ENCODE measurements at places on chromosomes 3 and 15.
A peak's percentile ranks its signal among the peaks of the same experiment; 100 is the strongest.

DNA sequence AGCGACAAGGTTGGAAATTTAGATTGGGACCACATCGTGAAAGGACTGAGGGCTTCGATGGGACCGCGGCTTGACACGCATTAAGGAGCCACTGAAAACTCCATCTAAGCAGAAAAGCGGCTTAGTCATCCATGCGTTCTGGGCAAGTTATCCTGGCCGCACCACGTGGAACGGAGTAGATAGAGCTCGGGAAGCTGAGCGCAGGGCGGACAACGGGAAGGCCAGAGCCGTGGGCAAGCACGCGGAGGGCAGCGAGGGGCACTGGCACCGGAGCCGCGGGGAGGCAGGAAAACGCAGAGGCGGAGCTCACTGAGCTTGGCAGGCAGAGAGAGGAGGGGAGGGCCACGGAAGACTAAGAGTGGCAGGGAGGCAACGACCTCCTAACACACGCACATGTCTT, 61.3 kb upstream of the VGLL4 start:
- DNase-seq, result no peak

- peak; percentile 33 for DNase-seq
Observed at GRCh38 chr15:50057905-50058639, 61.0 kb downstream of the ATP8B4 start.

- no peak for DNase-seq
Observed at GRCh38 chr3:61055447-61055846, 195.8 kb downstream of the FHIT start.

DNA sequence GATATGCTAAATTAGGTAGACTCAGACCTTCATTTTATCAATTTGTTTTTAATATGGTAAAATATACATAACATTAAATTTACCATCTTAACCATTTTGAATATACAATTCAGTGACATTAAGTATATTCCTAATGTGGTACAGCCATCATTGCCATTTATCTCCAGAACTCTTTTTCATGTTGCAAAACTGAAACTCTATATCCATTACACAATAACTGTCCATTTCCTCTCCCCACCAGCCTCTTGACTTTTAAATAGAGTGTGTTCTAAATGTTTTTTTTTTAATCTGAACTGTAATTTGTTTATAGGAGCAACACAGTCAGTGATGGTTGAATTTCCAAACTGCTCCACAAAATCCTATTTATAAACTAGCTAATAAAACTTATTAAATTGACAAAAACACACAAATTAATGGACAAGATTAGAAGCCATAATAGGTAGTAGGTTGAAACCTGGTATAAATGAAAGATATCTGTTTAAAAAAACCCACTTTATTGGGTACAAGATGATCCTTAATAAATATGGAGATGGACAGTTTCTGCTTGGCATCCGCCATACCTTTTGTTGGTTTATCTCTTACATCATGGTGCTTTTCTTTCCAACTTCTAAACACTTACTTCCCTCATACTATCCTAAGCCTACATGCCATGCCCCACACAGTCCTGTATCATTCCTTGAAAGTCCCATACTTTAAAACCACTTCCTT, 142.4 kb downstream of the ZPLD1 start:
- peak; percentile 3 for DNase-seq

- DNase-seq, result peak; percentile 40
Observed at GRCh38 chr3:119571230-119571629, 8.1 kb upstream of the ADPRH start.

GRCh38 chr15:35746121-35746520, 200.2 kb upstream of the DPH6 start:
- DNase-seq, result peak; percentile 42

- DNase-seq, result no peak
Observed at GRCh38 chr3:156680243-156680914, 6.0 kb downstream of the TIPARP start.

GRCh38 chr15:35506272-35506870, 39.6 kb downstream of the DPH6 start:
- DNase-seq, result no peak

DNA sequence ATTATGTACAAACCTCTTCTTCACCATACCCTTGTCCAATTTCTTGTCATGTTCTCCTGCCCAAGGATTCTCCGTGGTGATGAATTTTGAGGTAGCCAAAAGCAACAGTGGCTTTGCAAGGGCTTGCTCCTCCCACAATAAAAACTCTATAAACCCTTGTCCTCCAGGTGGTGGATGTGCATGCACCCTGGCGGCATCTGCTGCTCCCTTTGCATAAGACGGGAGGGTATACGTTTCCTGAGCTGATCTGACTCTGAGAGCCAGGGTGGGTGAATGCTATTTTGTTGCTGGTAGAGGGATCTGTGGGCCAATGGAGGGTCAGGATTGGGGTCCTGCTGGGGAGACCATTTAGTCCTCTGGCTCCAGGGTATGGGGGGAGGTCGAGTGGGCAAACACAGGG, 5.4 kb downstream of the DNAH1 start:
- DNase-seq, result no peak

- no peak for DNase-seq
Observed at GRCh38 chr15:74519311-74519710, 21.7 kb upstream of the ARID3B start.

- DNase-seq, result no peak
Observed at GRCh38 chr15:43471975-43472374, 21.0 kb downstream of the TP53BP1 start.

- DNase-seq, result no peak
Observed at GRCh38 chr3:190826018-190826417, 36.5 kb downstream of the GMNC start.

DNA sequence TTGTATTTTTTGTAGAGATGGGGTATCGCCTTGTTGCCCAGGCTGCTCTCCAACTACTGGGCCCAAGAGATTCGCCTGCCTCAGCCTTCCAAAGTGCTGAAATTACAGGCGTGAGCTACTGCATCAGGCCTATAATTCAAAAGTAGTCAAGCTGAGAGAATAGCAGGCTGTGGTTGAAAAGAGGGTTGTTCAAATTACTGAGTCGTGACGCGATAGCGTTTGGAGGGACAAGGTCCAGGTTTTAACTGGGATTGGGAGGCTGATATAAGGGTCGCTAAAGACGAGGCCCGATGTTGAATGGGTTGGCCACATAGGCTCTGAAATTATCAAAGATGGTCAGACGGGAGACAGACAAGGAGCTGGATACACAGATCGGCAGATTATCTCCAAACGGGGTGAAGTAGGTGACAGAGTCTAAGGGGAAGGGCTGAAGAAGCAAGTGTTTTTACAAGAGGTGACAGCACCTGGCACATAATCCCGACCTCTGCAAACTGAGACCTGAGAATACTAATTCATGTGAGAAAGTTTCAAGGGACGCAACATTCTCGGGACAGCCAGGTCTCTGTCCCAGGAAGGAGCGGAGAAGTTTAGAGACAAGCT, 759 bp upstream of the ARID3B start:
- peak; percentile 14 for DNase-seq

- peak; percentile 85 for DNase-seq
Observed at GRCh38 chr3:149377408-149378364, at the start of gene TM4SF1. Gene TM4SF1, minus strand, starts transcription at chr3:149377649. Its CDS starts 102 bp downstream, at chr3:149377547.

DNA sequence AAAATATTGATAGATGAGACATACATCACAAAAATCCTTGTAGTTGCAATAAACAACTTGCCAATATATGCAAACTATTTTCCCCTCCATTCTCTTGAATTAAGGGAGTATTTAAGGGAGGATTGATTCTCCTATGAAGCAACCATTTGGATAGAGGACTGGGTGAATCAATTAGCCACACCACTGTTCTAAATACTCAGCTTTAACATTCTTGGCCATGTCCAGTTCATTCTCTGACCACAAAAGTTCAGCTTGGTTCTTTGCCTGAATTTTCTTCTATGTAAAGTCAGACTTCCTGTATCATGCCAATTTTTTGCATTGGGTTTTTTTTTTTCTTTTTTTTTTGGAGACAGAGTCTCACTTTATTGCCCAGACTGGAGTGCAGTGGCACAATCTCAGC, 15.8 kb upstream of the SEC11A start:
- peak; percentile 48 for DNase-seq

GRCh38 chr15:35481992-35482391, 64.0 kb downstream of the DPH6 start:
- DNase-seq, result peak; percentile 59

- no peak for DNase-seq
Observed at GRCh38 chr3:63855333-63855940, 8.2 kb downstream of the THOC7 start.

- no peak for DNase-seq
Observed at GRCh38 chr3:22453906-22454535, 703.0 kb upstream of the ZNF385D start.

DNA sequence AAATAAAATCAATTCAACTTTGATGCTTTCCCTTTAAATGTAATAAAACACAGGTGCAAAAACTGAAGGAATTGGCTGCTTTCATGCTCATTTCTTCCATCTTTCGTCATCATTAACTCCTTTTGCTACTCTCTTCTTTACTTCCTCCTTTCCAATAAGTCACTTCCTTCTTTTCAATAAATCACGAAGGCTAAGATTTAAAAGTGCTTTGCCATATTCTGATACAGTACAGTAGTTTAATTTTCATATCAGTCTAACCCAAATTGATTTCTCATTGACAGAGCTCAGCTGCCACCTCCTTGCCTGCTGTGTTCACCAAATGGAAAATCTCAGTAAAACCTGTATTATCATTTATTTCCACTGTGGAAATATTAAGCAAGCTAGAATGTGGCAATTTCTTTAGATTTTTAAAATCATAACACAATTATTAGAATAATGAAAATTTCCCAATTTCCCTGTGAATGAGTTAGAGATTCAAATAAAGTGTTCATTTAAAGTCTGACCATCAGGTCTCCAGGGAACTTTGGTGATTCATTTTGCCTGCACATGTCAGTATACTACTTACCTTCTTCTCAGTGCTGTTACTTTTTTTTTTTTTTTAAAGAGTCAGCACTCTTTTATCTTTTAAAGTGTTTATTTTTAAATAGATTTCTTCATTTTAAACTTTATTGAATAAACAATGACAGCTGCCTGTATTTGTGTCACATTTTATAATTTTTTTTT, 41.6 kb downstream of the NANOGP8 start:
- DNase-seq, result peak; percentile 15

DNA sequence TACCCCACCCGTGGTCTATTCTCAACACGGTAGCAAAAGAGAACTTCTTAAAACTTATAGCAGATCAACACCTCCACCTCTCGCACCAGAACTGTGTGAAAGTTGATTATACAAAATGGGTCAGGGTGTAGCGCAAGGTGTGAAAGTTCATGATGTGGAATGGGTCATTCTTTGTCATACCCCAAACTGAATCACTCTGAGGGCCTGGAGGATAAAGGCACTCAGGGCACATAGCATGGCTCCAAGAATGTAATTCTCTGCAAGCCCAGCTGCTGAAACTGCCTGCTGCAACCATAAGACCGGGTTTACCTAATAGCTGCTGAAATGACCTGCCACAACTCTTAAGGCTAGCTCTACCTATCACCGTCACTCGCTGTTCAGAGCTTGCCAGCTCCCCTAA, 70.0 kb downstream of the FOXP1 start:
- DNase-seq, result no peak

GRCh38 chr3:141349711-141350110, 18.6 kb upstream of the ZBTB38 start:
- no peak for DNase-seq

DNA sequence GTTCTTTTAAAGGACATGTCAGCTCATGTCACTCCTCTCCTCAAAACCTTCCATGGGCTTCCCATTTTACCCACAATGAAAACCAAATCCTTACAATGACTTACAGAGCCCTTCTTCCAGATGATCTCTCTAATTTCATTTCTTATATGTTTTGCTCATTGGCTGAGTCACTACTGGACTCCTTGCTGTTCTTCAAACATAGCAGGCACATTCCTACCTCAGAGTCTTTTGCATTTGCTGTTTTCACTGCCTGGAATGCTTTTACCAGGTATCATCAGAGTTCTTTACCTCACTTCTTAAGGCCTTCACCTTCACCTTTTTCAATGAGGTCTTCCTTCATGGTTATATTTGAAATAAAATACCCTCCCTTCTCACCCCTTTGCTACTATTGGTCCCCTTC, 57.3 kb downstream of the NECTIN3 start:
- DNase-seq, result no peak

GRCh38 chr15:60213377-60214000, 184.3 kb downstream of the ANXA2 start:
- no peak for DNase-seq

DNA sequence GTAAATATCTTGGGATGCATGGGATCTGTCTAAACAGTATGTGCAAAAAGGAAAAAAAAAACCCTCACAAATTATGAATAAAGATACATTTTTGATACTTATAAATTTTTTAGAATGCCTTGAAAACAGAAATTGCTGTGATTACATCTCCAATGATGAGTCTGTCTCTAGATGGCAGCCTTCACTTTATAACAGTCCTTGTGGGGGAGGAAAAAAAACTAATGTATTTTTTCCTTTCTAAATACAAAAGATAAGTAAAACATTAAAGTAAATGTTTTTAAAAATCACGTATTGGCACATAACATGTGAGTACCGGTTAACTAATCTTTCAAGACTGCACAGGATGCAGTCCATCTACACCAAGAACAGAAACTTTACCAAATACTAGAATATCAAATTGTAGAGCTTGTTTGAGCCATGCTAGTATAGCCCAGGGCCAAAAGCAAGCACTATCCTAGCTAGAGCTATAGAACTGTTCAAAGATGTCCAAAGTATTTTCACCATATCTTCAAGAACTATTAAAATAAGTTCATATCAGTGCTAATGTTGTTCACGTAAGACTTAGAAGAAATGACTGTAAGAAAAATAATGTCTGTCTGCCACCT, 206.4 kb downstream of the STAG1 start:
- peak; percentile 23 for DNase-seq

- DNase-seq, result no peak
Observed at GRCh38 chr3:188941103-188941502, 230.7 kb upstream of the TPRG1 start.

- DNase-seq, result no peak
Observed at GRCh38 chr15:60781211-60781713, 302.3 kb upstream of the ICE2 start.

GRCh38 chr3:73115806-73116205, 54.3 kb downstream of the EBLN2 start:
- peak; percentile 59 for DNase-seq

DNA sequence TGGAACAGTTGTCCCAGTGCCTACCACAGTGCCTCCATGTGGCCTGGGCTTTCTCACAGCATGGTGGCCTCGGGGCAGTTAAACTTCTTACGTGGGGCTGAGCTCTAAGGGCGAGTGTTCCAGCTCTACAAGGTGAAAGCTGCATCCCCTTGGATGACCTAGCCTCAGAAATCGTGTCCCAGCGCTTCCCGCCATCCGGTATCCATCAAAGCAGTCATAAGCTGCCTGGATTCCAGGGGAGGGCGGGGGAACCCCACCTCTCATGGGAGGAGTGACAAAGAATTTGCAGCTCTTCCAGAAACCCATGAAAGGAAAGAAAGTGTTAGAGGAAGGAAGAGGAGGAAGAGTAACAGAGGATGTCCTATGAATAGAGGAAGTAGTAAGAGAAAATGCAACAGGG, 45.8 kb upstream of the CCDC174 start:
- no peak for DNase-seq

- DNase-seq, result peak; percentile 25
Observed at GRCh38 chr3:9347887-9348286, 15.0 kb upstream of the THUMPD3 start.

GRCh38 chr3:170679190-170679589, 93.3 kb upstream of the SLC7A14 start:
- DNase-seq, result no peak

GRCh38 chr3:151625586-151625985, 108.1 kb upstream of the AADACL2 start:
- DNase-seq, result no peak

- DNase-seq, result peak; percentile 75
Observed at GRCh38 chr3:99866261-99866761, 48.6 kb downstream of the CMSS1 start.

- DNase-seq, result no peak
Observed at GRCh38 chr3:133362539-133362938, 37.3 kb upstream of the BFSP2 start.

- DNase-seq, result peak; percentile 38
Observed at GRCh38 chr3:140007911-140008869, 73.2 kb downstream of the CLSTN2 start.
